ENCODE measurements at places on chromosomes 7 and 10. TPM values are rescaled to one million over a fixed set of nuclear protein-coding genes. Genes with fewer than 3 reads are reported as not detected.

DNA sequence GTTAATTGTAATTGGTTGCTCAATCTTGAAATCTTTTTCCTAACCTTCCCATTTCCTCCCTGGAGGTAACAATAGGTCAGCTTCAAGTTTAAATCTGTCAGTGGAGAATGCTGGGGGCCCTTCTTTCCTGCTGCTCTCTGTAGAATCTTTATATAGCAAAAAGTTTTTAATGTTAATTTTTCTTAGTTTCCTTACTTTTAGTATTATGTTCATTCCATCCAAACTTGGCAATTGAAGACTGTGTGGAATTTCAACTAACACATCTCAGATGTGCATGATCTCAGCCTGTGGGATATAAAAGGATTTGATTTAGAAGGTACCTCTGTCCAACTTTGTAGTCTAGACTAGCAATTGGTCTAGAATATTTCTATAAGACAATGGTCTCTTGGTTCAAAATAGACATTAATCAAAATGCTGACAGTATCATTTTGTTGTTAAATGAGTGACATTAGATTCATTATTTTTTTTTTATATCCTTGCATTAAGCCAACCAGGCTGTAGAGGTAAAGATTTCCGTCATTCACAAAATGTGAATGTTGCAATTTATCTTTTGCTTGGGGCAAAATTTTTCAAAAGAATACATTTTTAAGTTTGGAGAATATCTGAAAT is 100.4 kb upstream of the SEMA3A start:
- DNase-seq: no peak

DNA sequence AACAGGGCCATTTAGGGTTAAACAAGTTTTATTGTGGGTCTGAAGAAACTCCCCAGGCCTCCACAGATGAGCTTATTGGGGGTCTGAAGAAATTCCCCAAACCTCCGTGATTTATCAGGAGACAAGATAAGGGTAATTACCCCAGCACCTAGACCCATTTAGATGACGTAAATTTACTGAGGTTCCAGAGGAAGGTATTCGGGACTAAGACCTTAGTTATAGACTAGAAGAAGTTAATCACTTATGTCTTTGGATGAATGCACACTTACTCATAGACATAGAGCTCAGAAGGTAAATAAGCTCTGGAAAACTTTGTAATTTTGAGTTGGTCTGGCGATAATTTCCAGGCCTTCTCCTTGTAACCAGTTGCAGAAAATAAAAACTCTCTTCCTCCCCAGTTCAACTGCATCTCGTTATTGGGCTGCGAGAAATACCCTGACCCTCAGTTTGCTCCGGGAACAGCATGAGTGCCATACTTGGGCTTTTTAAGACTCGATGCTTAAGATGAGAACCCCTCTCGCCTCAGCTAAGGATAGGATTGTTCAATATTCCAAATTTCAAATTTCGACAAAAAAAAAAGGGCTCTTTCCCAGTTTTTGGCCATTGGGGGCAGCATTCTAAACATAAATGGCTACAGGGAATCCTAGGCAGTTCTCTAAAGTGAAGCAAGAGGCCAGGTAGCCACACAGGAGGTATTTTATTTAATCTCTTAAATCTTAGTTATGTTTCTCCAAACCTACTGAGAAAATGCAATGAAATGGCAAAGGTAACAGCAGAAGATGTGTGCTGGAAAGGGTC is 74.7 kb upstream of the PFKP start:
- DNase-seq: no peak

DNA sequence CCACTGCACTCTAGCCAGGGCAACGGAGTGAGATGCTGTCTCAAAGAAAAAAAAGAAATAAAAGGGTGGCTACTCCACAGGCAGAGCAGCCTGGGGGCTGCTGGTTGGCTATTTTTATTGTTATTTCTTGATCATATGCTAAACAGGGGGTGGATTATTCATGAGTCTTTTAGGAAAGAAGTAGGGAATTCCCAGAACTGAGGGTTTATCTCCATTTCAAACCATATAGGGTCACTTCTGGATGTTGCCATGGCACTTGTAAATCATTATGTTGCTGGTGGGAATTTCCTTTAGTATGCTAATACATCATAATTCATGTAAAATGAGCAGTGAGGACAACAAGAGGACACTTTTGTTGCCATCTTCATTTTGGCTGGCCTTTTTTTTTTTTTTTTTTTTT is 52.1 kb upstream of the GHITM start:
- DNase-seq: no peak

GRCh38 chr10:103690281-103690680 is 165.1 kb downstream of the SH3PXD2A start:
- DNase-seq: no peak

GRCh38 chr7:32191305-32191704 is 121.1 kb upstream of the PDE1C start:
- no peak for DNase-seq

Gene GPR15LG
- total RNA-seq: not detected
